ENCODE measurements at places on chromosomes 13 and 19.

DNA sequence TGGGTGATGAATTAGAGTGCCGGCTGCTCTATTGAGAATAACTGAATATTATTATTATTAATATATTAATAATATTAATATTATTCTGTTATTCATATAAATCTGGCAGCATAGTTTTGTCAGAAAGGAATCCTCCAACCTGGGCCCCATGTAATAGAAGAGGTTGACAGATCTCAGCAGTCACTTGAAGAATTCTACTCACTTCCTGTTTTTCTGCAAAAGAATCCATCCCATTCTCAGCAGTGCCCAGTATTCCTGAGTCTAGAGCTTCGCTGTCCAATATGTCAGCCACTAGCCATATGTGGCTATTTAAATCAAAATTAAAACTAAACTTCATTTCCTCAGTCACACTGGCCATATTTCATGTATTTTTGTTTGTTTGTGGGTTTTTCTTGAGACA, 72.4 kb upstream of the USPL1 start:
- no peak for DNase-seq

DNA sequence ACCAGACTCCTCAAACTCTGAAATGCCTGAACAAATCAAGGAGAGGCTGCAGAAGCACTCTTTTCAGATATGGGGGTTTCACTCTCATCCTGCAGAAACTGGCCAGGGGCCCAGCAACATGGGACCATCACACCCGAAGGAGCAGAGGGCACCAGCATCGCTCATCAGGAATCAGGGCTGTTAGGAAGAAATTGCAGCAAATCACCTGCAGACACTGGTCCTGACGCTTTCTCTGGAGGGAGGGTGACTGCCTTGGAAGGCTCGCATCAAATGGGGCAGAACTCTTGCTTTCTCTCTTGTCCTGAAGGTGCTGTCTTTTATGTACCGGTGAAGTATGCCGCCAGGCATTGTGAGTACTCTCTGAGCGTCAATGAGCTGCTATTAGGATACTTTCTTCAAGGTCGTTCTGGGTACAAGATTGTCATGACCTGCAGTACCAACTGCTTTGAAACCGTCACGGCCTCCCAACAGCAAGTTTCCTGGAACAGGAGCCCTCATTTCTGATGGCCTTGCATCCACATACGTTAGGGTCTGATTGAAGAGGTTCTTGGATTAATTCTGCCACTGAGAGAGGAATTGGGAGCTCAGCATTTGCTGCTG, 155.7 kb upstream of the SOX1 start:
- DNase-seq = no peak

DNA sequence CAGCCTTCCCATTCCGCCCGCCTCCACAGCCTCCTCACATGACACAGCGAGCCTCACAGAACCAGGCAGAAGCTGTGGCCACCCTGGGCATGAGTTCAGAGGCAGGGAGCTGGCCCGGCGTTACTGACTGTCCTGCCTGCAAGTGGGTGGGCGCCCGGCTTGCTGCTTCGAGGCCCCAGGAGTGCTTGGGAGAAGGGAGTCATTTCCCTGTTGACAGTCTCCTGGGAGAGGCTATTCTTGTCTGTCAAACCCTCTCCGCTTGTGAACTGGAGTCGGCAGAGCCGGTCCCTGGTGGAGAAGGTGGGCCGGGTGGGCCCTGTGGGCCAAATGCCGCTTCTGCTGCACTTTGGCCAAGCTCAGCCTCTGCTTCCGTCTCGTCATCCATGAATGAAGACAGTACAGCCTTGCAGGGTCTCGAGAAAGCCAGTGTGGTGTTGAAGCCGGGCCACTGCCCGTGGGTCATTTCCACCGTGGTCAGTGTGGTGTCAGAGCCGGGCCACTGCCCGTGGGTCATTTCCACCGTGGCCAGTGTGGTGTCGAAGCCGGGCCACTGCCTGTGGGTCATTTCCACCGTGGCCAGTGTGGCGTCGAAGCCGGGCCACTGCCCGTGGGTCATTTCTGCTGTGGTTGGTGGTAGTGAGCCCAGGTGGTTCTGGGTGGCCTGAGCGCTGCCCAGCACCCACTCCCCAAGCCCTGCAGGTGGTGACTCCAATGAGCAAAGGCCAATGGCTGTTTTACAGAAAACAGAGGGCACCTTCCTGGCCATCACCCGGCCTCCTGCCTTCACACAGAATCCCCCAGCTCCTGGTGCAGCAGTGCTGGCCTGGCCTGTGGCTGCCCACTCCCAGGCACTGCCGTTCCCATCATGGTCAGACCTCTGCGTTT, 13.5 kb upstream of the F7 start:
- DNase-seq = no peak

DNA sequence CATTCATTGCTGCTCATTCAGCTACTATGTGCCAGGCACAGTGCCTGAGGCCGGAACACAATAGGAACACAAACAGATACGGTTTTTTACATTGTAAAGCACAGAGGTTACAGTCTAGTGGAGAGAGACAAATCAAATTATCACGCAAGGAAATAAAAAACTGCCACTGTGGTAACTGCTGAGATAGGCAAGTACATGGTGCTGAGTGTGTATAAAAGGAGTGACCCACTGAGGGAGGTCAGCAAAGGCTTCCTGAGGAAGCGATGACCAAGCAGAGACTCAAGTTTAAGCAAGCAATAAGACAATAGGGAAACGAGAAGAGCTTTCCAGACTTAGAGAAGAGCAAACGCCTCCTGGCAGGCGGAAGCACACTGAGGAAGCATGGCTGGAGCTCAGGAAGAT, 56.4 kb downstream of the NUFIP1 start:
- no peak for DNase-seq

DNA sequence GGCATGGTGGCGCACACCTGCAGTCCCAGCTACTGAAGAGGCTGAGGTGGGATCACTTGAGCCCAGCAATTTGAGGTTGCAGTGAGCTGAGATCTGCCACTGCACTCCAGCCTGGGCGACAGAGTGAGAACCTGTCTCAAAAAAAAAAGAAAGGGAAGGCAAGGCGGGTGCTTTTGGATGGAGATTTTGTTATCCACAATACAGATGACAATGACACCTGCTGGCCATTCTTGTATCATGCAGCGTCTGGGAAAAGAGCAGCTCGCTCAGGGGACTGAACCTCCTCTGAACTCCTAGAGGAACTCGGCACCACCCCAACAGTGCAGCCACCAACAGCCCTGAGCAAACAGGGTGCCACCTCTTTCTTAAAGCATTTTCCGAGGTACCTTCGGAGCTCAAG, 22.8 kb downstream of the HAUS8 start:
- DNase-seq = no peak

DNA sequence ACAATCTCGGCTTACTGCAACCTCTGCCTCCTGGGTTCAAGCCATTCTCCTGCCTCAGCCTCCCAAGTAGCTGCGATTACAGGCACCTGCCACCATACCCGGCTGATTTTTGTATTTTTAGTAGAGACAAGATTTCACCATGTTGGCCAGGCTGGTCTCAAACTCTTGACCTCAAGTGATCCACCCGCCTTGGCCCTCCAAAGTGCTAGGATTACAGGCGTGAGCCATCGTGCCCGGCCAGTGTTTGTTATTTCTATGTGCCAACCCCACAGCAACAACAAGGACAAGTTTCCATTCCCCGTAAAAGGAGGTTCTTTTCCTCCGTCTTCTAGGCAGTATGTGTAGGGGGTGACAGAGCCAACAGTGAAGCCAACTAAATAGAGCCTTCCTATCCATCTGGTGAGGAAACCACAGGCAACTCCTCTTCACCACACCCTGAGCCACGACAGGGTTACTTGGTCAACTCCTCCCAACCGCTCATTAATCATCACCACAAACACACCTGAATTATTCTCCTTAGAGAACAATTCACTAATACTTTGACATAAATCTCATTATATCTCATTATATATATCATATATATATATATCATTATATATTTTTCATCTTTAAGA, 25.5 kb downstream of the FOXO1 start:
- DNase-seq = no peak

- DNase-seq = no peak
Observed at GRCh38 chr13:31504918-31505317, 234.4 kb upstream of the RXFP2 start.

GRCh38 chr13:101829484-101829883, 377.0 kb downstream of the ITGBL1 start:
- peak; percentile 15 for DNase-seq

DNA sequence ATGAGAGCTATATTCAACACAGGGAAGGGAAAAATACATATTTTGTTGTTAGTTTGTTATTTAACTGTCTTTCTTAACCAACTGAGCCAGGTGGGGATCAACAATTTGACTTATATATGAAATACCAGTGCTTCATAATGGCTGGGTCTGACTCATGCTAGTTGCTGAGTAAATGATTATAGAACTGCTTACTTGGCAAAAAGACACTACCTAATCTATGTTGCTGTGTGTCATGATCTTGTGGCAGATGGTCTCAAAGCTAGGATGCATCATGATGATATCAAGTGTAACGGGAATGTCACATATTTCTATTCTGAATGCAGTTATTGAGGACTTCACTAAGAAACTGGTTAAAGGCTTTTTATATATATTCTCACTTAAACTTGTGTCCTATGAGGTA, 727.4 kb upstream of the SLITRK1 start:
- DNase-seq = no peak

DNA sequence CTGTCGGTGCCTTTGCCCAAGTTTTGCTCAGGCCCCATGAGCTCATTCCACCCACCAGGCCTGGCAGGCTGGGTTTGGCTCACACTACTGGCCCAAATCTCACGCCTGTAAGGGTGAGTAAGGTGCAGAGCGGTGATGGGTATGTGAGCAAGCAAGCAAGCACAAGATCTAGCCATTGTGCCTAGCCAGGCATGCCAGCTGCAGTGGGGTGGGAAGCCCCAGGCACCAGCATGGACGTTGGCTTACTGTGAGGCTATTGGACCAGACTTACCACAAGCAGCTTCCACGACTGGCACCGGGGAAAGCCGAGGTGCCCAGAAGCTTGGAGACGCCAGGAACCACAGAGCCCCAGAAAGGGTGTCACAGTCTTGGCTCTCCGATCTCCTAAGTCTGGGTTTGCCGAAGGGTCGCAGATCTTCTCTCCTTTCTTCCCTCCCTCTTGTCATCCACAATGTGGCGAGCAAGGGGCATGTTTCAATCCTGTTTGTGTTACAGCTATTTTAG, 2659.4 kb upstream of the PCDH20 start:
- no peak for DNase-seq

DNA sequence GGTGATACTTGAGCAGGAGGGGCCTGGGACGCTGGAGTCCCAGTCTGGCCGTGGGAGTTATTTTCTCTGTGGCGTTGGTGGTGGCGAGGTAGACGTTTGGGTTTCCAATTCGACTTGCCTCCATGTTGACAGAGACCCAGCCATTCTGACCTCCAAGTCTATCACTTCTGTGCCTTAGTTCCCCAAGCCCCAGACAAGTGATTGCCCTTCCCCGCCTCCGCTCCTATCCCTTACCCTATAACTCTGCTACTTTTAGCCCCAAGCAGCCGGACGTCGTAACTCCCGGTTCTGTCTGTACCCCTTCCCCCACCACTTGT, 549 bp downstream of the TIMM50 start:
- no peak for DNase-seq

- DNase-seq = no peak
Observed at GRCh38 chr13:40319699-40320579, 346.5 kb downstream of the FOXO1 start.

- no peak for DNase-seq
Observed at GRCh38 chr19:13241231-13242104, 91.3 kb downstream of the IER2 start.

DNA sequence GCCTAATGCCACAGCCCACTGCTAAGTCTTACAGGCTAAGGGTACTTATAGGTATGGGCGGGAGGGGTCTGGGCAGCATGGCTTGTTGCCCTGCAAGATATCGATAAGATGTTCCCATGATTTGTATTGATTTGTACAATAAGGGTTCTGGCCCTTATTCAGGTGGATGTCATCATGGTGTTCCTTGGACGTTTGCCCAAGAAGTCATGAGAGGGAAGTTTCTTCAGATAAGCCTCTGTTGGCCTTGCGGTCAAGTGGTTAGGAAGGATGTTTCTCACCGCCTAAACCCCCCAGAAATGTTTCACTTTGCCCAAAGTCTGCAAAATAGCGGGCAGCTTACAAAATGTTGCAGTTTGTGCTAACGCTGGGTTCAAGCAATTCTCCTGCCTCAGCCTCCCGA, 7.3 kb downstream of the PARP4 start:
- DNase-seq = no peak

- DNase-seq = no peak
Observed at GRCh38 chr13:110923777-110924638, 9.1 kb upstream of the ANKRD10 start.

- no peak for DNase-seq
Observed at GRCh38 chr19:4581666-4582553, 22.4 kb upstream of the SEMA6B start.

GRCh38 chr13:48370815-48371214, 42.1 kb downstream of the LPAR6 start:
- no peak for DNase-seq

DNA sequence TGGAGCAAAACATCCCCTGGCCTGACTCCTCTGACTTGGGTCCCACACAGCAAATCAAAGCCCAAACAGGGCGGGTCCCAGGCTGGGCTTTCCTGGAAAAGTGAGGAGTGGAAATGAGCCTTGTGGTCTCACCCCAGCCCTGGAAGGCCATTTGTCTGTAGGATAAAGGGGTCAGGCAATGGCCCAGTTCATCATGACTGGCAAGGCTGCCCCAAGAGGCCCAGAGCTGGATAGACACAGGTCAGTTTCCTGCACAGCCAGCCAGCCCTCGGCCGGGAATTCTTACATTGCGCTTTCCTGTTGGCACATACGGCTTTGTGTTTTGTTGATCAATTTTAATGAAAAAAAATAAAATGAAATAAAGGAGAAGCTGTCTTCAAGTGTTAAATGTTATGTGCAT, 174.3 kb downstream of the TSHZ3 start:
- no peak for DNase-seq

GRCh38 chr13:106286811-106287210, 248.7 kb downstream of the EFNB2 start:
- DNase-seq = no peak

GRCh38 chr19:48497728-48498594, 13.7 kb downstream of the LMTK3 start:
- DNase-seq = no peak

DNA sequence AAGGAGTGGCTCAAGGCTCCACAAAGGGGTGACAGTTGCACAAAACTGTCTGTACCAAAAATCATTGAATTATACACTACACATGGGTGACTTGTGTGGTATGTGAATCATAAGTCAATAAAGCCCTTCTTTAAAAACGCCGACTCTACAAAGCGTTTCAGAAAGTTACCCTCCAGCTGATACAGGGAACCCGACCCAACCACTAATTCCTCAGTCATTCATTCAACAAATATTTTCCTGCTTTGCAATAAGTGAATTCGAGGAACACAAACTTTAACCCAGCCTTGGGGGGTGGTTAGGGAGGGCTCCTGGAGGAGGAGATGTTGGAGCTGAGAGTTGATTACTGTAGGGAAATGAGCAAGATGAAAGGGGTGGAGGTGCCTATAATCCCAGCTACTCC, 32.0 kb downstream of the LTBP4 start:
- peak; percentile 24 for DNase-seq

Measured in astrocyte of the cerebellum (primary cell).